NCI-H460 (cell line): ENCODE measurements at places on chromosomes 1 and 21.

GRCh38 chr1:187759825-187760333 lies 931.1 kb downstream of the PLA2G4A start:
- no peak for DNase-seq

- no peak for DNase-seq
Observed at GRCh38 chr1:186540521-186540920, 79.6 kb upstream of the PDC start.

GRCh38 chr1:24920533-24920925 lies 9.5 kb downstream of the RUNX3 start:
- DNase-seq, result no peak

- DNase-seq, result no peak
Observed at GRCh38 chr1:6247651-6248050, 3.7 kb downstream of the HES3 start.

GRCh38 chr1:91617285-91617765 lies 116.7 kb downstream of the CDC7 start:
- DNase-seq, result no peak

GRCh38 chr1:221704306-221704705 lies 37.6 kb downstream of the DUSP10 start:
- no peak for DNase-seq

DNA sequence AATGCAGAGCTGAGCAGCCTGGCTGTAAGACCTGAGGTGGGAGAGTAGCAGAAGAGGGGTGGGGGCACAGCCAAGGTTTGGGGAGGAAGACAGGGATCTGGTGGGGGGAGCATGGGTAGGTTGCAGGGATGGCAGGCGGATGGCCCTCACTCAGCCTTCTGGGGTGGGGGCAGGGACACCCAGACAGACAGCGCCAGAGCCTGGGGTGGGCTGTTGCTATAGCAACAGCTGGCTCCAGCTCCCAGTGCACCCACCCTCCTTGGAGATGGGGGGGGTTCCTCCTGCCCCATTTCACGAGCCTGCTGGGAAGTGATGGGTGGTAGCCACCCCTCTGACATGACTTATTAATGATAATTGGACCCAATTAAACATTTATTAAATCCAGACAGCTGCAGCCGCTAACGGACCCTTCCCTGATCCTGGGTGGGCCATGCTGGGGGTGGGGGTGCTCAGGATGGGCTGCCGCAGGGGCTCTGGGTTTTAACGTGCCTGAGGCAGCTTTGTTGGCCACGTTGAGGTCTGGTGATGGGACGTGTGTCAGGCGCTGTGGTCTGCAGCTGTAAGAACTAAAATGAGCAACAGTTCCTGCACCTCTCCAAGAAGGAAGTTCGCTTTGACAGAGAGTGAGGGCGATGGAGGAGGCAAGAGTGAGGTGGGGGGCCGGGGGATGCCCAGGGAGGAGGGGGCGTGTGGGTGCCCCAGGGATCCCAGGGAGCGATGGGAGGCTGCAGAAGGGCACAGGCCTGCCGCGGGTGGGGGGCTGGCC lies 19.4 kb downstream of the AGRN start:
- no peak for DNase-seq

DNA sequence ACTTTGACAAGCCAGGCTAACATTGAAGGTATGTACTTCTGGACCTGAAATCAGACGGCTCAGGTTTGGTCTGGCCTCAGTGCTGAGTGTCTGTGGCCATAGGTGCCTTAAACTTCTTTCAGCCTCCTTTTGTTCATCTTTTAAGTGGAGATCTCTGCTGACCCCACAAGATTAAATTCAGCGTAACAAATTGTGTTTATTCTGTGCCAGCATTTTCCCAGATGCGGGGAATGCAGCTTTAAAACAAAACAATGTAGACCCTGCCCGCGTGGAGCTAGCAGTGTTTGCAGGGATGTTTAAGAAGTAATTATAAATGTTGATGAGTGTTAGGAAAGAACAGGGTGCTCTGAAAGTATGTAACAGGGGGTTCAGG lies 923 bp downstream of the CAP1 start:
- DNase-seq, result no peak

DNA sequence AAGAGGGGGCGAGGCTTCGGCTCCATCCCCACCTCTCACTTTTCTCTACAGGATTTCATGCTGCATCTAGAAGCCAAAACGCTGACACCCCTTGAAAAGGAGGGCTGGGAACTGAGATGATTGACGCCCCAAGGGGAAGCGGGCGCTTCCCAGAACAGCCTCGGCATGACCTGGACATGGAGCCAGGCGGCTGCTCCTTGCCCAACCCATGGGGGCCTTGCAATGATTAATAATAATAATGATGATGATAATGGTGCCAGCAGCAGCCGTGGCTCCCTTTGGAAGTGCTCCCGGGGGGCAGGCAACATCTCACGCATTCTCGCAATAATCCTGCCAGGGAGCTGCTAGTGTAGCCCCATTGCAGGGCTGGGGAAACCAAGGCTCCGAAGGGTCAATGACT lies 78.2 kb downstream of the RAP1GAP start:
- DNase-seq, result no peak

DNA sequence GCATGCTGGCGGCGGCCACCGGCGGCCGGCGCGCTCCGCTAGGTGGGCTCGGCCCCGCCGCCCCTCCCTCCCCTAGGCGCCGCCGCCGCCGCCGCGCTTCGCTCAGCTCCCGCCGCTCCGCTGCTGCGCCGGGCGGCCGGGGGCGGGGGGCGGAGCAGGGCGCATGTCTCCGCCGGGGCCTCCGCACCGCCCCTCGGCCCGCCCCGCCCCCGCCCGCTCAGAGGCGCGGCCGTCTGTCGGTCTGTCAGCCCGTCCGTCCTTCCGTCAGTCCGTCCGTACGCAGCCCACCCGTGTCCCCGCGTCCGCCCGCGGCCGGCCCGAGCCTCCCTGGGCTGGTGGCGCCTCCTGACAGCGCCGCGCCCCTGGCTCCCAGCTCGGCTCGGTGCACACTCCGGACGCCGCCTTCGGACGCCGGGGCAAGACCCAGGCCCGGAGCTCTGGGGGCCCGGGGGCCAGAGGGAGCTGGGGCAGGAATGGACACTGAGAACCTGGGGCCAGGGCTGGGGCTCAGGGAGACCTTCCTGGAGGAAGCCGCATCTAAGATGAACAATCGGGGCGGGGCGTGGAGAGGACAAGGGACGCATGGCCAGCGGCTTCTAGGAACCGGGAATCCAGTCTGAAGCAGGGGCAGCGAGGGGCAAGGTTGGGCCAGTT lies at the start of gene GPR153:
Gene GPR153 (minus strand): TSS at position 138 of the 654 bp plus-strand sequence. CDS start 6,193 bp downstream, outside the sequence.
- no peak for DNase-seq

DNA sequence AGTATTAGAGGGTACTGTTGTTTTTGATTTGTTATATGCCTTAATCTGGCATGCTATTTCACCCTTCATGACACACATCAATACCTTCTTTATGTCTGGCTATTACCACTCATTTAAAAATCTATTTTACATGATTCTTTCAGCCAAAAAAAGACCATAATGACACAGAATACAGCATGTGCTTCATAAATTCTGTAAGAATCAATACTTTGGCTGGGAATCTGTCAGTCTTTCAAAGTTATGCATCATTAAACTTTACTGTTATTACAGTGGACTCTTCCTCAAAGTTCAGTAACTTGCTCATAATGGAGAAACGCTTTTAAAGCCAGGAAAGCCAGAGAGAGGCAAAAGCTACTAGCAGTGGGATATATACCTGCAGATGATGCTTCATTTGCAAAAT lies 247.2 kb upstream of the ADGRL2 start:
- no peak for DNase-seq

GRCh38 chr21:40454057-40454456 lies 392.9 kb downstream of the DSCAM start:
- DNase-seq, result no peak

DNA sequence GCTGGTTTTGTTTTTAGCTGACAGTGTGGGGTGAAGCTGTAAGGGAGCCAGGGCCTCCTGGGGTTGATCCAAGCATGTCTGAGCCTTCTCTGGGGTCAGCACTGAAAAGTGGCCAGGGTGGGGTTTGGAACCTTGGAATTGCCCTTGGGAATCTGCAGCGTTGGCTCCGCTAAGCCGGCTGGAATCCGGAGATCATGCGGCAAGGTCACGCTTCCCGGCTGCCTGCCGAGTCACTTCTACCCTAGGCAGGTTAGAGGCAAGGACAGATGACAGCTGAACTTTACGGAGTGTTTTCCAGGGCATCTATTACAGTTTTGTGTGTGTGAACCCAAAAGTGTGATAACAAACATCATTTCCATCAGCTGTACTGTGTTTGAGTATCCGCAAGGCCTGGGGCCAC lies 17.1 kb downstream of the ABCG1 start:
- DNase-seq, result no peak

GRCh38 chr1:225849925-225850324 lies 32.3 kb downstream of the TMEM63A start:
- no peak for DNase-seq

DNA sequence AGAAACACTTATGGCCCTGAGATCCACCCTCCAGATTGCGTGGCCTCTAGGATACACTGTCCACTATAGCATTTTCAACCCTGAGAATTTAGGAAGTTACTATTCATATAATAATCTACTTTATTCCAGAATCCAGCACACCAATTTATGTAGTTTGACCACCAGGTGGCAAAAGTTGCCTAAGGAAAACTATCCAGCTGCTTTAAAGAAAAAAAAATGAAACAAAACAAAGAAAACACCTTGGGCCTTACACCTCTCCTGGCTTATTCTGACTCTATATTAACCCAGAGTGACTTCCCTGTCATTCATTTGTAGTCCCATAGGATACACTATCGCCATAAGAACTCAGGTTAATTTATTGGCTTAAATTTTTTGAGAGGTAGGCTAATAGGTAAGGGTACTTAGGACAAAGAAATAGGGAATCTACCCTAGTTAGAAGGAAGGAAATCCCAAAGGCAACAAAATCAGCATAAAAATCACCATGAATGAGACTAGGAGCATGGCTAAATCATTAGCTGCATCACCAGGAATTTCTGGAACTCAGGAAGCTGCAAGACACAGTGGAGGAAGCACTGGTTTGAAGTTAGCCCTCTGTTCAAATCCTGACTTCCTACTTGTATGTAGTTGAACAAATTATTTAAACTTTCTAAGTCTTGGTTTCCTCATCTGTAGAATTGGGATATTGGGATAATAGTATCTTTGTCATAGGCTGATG lies 107.5 kb downstream of the SPAG17 start:
- DNase-seq, result no peak

GRCh38 chr1:2212532-2213491 lies 15.3 kb upstream of the SKI start:
- DNase-seq, result peak; percentile 83

GRCh38 chr1:18580047-18580446 lies 50.6 kb upstream of the PAX7 start:
- no peak for DNase-seq

DNA sequence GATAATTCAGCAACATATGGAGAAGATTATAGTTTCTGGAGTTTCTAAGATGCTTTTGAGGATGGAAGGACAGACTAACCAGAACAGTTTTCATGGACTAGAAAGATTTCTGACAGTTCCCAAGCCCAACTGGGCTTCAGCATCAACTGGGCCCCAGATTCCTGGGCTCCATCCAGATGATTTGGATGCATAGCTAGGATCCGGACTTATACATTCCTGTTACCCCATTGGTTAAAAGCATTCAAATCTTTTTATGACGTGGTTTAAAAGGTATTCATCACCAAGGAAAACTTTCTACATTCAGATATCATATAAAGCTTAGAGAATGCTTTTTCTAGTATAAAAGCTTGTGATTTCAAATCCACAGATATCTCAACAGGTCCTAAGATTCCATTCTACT lies 29.7 kb downstream of the TSHB start:
- no peak for DNase-seq

- no peak for DNase-seq
Observed at GRCh38 chr1:147502760-147503159, 38.5 kb upstream of the BCL9 start.

DNA sequence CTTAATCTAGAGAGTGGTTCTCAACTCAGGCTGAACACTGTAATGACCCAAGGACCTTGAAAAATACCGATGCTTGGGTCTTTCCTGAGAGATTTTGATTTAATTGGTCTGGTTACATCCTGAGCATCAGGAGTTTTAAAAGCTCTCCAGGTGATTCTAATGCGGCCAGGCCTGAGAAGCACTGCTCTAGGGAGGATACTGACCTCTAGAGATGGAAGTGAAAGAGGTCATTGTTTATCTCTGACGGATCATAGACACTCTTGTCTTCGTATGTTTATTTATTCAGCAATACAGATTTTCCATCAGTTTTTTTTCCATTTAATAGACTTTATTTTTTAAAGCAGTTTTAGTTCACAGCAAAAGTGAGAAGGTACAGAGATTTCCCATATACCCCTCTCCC lies 54.5 kb upstream of the IGSF5 start:
- no peak for DNase-seq

- no peak for DNase-seq
Observed at GRCh38 chr1:19435181-19435580, 50.2 kb downstream of the CAPZB start.

GRCh38 chr21:15390049-15390448 lies 325.2 kb upstream of the NRIP1 start:
- DNase-seq, result no peak

DNA sequence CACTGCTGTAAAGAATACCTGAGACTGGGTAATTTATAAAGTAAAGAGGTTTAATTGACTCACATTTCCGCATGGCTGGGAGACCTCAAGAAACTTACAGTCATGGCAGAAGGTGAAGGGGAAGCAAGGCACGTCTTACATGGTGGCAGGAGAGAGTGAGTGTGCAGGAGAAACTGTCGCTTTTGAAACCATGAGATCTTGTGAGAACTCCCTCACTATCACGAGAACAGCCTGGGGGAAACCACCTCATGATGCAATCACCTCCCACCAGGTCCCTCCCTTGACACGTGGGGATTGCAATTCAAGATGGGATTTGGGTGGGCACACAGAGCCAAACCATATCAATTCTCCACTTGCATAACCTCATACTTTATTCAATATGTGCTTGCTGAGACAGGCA lies 76.6 kb downstream of the GIPC2 start:
- DNase-seq, result no peak

GRCh38 chr21:36323032-36323431 lies 3.0 kb downstream of the MORC3 start:
- no peak for DNase-seq

GRCh38 chr1:172545396-172546004 lies 12.6 kb downstream of the SUCO start:
- DNase-seq, result no peak

GRCh38 chr1:33578557-33579448 lies 106.4 kb downstream of the ZSCAN20 start:
- DNase-seq, result no peak

- DNase-seq, result no peak
Observed at GRCh38 chr21:38498057-38498833, at the start of gene ERG. Gene ERG, minus strand, starts transcription at chr21:38498477. Its CDS starts 97 bp downstream, at chr21:38498380.

- DNase-seq, result no peak
Observed at GRCh38 chr1:32274646-32275340, 17.1 kb upstream of the HDAC1 start.

DNA sequence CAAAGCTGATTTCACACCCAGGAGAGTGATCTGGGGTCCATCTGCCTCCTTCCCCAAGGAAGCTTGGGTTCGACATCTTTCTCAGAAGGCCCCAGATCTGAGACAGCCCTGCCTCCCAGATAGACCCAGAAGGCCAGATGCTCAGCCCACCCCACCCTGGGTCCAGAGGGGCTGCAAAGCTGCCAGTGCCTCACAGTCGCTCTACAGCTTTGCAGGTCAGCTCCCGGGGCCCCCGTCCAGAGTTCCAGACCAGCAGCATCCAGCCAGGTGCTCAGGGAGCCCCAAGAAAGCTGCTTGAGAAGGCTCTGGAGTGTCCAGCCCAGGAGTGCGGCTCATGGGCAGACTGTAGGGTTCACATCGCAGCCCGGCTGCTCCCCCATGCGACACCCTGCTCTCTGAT lies 142.8 kb upstream of the ARHGEF16 start:
- DNase-seq, result no peak

GRCh38 chr21:27362249-27362648 lies 395.4 kb upstream of the ADAMTS5 start:
- no peak for DNase-seq

GRCh38 chr1:184747089-184747955 lies 7.3 kb downstream of the EDEM3 start:
- DNase-seq, result no peak
